Hair follicle dermal papilla cell (primary cell): ENCODE measurements at places on chromosomes 3 and 15. TPM values are rescaled to one million over a fixed set of nuclear protein-coding genes. Genes with fewer than 3 reads are reported as not detected.

The ISLR2 gene
- 0.73 TPM in 1 of 2 replicates, not detected in the other for total RNA-seq

The DUOX1 gene
- total RNA-seq: 0.85 and 1.5 TPM in 2 replicates

The C3orf22 gene
- not detected in 2 replicates for total RNA-seq

The FGF12 gene
- 0.61 and 2.3 TPM in 2 replicates for total RNA-seq

The MESP2 gene
- 0.12 and 0.32 TPM in 2 replicates for total RNA-seq
